ENCODE measurements at places on chromosomes 2 and 18.

- no peak for DNase-seq
Measured at GRCh38 chr18:64330931-64331330, 182.0 kb upstream of the LINC00305 start.

DNA sequence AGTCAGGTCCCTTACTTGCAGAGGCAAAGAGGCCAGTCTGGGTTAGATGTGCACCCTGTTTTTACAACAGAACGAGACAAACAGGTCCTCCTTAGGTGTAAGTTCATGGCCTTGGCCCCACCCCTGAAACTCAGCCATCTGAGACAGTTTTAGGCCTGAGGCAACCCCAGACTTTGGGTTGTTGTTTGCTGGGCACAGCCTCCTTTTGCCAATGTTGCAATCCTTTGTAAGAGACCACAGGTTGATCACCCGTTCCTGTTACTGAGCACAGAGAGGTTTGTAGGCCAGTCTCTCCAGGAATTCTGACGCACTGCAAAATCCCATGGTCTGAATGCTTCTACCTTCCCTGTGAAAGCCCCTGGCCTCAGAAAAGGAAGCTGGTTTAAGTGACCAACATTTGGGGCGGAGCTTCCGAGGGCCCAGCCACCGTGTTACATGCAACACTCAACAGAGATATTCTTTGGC lies 15.5 kb upstream of the IL1RN start:
- no peak for DNase-seq

GRCh38 chr2:96529376-96530143 lies 7.0 kb upstream of the ARID5A start:
- no peak for DNase-seq

DNA sequence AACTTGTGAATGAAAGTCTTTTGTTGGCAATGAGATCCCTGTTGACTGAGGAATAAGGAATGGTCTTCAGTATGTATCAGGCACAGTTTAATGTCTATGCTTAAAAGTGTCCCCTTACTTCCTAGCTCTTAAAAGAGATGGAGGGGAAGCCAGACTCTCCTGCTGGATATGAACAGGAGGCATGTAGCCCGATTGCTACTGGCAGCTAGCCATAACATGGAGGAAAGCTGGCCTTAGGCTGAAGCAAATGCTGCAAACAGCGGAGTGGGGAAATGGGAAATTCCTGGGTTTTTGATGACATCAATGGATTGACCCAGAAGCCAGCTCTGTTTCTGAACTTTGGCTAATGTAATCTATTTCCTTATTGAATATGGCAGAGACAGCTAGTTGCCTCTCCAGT lies 266.1 kb downstream of the SLC4A3 start:
- DNase-seq = no peak

- DNase-seq = no peak
Measured at GRCh38 chr2:104318001-104318665, 535.8 kb upstream of the POU3F3 start.

DNA sequence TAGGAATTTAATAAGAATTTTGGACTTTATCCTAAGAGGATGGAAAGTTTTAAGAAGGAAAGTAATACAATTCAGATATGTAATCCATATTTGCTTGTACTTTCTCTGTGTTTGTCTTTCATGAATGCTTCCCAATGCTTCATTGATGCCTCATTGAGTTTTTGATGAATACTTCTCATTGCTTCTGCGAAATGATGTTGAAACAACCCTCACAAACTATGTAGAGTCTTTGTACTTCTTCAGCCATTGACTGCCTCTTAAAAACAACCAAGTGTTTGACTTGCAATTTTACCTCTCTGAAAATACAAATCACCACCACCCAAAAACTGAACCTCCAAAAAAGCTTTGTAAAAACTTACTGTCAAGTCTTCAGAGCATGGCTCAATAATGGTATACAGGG lies 424.1 kb downstream of the ERBB4 start:
- no peak for DNase-seq
